ENCODE measurements at places on chromosomes 12 and 14.

DNA sequence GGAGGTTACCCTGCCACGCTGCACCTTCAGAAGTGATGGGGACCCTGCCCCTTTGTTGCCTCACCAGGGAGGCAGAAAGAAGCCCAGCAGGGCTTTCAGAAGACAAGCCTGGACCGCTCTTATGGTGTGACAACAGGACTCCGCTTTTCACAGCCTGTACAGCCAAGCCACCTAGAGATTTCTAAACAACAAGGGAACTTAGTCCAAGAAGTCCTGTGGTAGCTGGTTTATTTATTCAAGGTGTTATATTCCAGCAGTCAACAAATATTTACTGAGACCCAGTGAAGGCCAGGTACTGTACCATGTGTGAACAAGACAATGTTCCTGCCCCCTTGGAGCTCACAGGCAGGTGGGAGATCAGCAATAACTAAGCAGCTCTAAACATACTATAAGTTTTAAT is 4.0 kb upstream of the TMEM229B start:
- no peak for DNase-seq

DNA sequence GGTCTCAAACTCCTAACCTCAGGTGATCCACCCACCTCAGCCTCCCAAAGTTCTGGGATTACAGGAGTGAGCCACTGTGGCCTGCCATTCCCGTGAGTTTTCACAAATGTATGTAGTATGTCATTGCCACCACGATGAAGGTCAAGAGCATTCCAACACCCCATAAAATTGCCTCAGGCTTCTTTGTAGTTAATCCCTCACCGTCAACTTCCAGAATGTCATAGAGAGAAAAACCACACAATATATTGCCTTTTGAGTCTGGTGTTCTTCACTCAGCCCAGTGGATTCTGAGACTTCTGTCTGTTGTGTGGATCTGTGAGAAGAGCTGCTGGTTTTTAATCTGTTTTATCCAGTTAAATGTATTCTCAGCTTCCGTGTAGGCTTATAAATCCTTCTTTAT is 12.6 kb upstream of the CFAP251 start:
- no peak for DNase-seq

- no peak for DNase-seq
Measured at GRCh38 chr14:77950371-77951063, 150.6 kb downstream of the ADCK1 start.

GRCh38 chr12:131239384-131240094 is 285.8 kb downstream of the ADGRD1 start:
- DNase-seq, result no peak

DNA sequence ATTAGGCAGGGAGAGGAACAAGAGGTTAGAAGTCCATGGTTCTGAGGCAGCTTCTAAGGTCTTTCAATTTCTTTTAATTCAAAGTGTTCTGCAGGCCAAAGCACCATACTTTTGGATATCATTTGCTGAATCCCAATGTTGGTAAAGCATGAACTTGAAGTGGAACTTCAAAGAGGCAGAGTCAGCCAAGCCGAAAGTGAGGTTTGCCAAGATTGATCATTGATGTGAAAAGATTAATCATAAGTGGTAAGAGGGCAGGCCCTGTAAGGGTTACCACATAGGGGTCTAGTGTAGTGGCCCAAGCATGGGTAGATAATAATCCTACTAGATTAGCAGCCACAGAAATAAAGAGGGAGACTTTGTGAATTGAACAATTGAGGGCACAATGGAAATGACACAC is 191.7 kb upstream of the DIO2 start:
- DNase-seq, result no peak
